Cortex of kidney (tissue), 1 donor: ENCODE measurements at places on chromosomes 7 and 10.

GRCh38 chr7:22663357-22663718 lies 63.7 kb upstream of the IL6 start:
- no peak for DNase-seq

DNA sequence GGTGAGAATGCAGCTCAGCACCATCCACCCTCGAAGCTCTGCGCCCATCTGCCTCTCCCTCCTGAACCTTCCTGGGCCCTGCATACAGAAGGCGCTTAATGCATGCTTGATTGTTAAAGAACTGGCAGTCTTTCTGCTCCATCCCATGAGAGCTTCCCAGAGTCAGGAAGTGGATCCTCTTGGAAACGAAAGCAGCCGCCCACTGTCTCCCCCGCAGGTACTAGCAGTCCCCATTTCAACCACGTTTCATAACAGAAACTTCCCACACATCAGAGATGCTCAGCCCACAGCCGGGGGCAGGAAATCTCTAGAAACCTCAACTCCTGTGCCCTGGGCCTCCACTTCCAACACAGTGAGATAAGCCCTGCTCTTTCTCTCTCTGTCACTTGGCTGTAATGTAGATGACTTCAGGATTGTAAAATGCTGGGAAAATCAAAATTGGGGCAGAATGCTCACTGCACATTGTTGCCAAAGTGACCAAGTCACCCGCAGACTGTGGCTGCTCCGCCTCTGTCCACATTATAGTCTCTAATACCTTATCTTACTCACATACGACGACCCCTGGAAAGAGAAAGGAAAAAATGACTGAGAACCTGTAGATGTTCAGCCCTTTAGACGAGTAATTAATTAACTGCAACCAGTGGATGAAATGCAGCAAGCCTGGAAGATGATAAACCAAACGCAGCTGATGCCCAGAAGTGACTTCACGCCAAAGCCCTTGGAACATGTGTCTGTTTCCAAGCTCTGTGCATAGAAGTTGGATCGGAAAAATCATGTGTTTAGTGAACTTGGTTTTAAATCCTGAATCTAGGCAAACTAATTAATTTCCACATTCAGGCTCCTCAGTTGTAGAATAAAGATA lies 28.5 kb downstream of the GSDME start:
- no peak for DNase-seq

GRCh38 chr7:142359694-142360279 lies 101.9 kb upstream of the PRSS58 start:
- no peak for DNase-seq

DNA sequence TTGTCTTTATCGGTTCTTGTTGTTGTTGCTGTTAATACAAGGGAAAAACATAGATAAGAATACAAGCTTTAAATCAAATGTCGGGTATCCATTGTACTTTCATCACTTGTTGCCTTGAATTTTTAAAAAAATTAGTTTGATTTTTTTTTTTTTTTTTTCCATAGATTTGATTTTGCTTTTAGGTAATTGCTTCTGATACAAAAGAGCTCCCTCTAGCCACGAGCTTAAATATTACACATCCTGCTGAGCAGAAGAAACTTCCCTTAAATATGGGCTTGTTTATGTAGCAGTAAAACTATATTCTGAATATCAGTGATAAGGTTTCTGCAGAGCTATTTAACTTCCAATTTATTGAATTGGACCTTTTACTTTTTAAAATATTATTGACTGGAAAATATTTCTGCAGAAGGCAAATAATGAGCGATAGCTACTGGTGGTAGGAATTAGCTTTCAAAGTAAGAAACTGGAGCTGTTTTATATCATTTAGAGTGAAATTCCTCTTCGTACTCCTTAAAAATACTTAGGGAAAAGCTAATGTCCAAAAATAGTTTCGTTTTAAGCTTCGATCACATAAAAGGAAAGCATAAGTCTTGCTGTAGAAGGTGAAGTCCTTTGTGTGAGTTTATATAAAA lies 216.9 kb downstream of the POLR1F start:
- no peak for DNase-seq

DNA sequence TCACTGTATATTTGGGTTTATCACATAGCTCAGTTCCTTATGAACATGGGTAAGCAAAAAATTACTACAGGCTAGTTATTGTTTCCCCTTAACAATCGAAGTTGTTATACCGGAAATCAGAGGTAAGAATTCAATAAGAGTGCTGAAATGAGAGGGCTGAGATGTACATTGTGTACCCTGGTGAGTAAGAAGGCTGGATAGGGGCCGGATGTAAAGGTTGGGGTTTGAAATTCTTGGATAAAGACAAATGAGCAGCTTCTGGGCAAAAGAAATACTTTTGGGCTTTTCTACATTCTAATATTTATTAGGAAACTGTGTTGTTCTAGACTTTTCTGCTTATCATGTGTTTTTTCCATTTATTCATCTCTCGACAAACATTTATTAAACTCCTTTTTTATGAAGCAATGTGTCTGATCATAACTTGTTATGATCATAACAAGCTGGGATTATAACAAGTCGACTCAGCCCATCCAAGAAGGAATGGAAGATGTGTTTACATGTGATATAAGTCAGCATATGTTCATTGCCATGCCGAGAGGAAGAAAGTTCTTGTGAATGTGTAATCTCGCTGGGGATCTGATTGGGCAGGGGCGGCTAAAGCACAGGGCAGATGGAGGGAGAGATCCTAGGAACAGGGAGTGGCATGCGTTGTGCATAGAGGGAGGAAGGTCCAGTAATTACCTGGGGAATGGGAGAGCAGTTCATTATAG lies 155.3 kb downstream of the PLXDC2 start:
- DNase-seq, result no peak
